ENCODE measurements at places on chromosomes 3 and 15.

- DNase-seq = no peak
These were observed 6.0 kb downstream of the CLCN2 start for GRCh38 chr3:184355261-184356040.

DNA sequence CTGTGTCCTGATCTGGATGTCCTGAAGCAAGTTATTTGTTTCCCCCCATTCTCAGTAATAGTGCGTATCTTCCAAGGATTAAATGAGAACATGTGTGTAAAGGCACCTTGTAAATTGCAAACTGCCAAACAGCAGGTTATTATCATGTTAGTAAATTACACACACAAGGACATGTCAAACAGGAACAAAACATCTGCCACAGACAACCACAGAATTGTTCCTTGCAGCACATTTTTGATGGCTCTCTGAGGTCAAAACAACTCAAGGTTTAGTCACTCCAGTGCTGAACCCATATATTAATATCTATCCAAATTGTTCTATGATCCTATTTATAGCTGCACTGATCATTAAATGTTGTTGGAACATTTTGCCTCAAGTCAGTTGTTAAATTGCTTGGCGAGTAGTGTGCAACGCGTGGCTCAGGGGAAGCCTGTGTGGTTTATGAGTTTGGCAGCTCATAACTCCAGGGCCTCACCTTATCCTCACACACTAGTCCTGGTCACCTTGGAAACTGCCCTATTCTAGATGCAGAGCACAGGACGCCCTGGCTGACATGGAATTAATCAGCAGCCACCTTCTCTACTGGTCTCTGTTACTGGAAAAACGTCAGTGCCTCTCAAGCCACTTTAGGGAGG, 46.3 kb upstream of the CDV3 start:
- DNase-seq = no peak

GRCh38 chr3:62600033-62600432, 226.7 kb upstream of the FEZF2 start:
- no peak for DNase-seq

GRCh38 chr3:46383951-46384330, 13.2 kb downstream of the CCR5 start:
- DNase-seq = no peak

Data from mesenteric fat pad (tissue), 1 donor.